ENCODE measurements at places on chromosomes 5 and 9. TPM values are rescaled to one million over a fixed set of nuclear protein-coding genes. Genes with fewer than 3 reads are reported as not detected.

Gene ZNF79
- 14.4 TPM for total RNA-seq

Gene WDR38
- not detected for total RNA-seq

Gene CCL27
- 0.55 TPM for total RNA-seq

Gene C5orf46
- not detected for total RNA-seq

Gene UTP15
- total RNA-seq, result 46.0 TPM

Gene MAP1B
- total RNA-seq, result 0.32 TPM

Gene CDC20B
- 0.18 TPM for total RNA-seq

Gene THOC3
- total RNA-seq, result 89.8 TPM

Gene RLN2
- 1.4 TPM for total RNA-seq

Gene MATR3
- total RNA-seq, result 259 TPM

Gene CCL28
- 13.0 TPM for total RNA-seq

Gene CDH10
- not detected for total RNA-seq

Gene PTGDS
- not detected for total RNA-seq

Gene HAPLN1
- not detected for total RNA-seq

Gene GPR21
- 1.0 TPM for total RNA-seq
